ENCODE measurements at places on chromosomes 5 and 9.

DNA sequence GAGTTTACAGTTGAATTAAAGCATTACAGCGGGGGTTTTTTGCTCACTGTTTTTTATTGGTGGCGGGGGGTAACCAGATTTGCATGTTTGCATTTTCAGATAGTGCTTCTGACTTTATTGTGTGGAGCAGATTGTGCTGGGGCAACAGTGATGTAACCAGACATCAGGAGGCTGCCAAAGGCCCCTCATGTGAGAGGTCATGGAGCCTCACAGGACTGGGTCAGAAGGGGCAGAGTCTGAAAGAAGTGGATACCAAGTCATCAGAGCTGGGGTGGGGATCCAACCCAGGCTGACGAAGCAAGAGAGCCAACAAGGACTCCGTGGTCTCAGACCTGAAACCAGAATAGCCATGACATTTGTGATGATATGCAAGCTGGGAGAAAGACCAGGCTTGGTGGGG, 259.4 kb upstream of the TAS2R1 start:
- DNase-seq, result no peak

GRCh38 chr5:38551030-38552017, 5.1 kb downstream of the LIFR start:
- peak; percentile 81 for DNase-seq

- DNase-seq, result no peak
Observed at GRCh38 chr5:91955610-91956009, 572.5 kb upstream of the ARRDC3 start.

DNA sequence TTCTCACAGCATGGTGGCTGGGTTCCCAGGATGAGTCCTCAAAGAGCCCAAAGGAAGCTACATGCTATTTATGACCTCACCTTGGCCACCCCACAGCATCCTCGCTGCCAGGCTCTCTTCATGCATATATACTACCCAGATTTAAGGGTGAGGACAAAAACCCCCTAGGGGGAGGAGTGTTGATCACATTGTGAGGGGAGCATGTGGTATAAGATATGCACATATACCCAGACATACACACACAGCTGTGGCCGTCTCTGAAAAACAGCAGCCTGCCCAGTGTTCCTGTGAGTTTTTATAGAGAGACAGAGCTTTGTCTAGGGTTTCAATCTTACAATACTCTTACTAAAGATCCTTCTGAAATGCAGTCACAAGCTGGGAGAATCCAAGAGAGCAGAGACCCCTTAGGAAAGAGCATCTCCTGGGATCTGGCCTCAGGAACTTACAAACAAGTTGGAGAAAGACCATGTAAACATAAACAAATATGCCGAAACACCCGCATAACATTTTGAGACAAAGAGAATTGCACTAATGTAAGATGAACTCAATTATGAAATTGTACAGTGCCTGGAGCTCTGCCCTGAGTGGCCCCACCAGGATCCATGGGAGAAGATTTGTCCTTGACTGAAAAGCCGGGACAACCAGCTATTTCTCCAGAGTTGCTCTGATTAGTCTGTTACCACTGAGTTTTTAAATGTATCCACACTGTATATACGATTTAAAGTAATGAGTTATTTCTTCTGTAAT, 146.4 kb downstream of the GADD45G start:
- no peak for DNase-seq

- DNase-seq, result no peak
Observed at GRCh38 chr9:19119246-19119645, 8.0 kb downstream of the PLIN2 start.

DNA sequence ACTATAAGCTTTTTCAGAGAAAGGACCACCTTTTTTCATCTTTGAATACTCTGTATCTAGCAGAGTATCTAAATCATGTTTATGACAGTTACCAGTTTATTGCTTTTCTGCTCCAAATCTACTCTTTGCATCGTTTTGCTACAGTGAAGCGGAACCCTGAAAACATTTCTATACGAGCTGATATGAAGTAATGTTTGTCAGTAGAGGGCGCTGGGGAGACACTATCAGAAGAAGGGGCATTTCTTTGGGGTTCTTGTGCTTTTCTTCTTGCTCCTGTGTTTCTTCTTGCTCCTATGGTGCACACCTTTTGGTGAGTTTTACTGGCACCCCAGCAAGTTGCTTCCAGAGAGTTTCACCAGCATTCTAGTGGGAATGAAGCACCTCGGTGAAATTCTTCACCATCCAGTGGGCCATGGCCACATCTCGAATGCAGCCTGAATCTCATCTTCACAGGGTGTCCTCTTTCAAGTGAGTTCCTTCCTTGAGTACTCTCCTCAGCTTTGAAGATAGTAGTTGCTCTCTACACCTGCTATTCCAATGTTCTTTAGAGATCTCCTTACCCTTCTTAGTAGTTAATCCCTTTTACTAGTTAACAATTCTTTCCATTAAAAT, 98.4 kb downstream of the FGF1 start:
- DNase-seq, result peak; percentile 70

GRCh38 chr9:130204341-130204740, 32.1 kb downstream of the NCS1 start:
- no peak for DNase-seq

- DNase-seq, result no peak
Observed at GRCh38 chr5:172645271-172646055, 4.4 kb downstream of the NEURL1B start.

DNA sequence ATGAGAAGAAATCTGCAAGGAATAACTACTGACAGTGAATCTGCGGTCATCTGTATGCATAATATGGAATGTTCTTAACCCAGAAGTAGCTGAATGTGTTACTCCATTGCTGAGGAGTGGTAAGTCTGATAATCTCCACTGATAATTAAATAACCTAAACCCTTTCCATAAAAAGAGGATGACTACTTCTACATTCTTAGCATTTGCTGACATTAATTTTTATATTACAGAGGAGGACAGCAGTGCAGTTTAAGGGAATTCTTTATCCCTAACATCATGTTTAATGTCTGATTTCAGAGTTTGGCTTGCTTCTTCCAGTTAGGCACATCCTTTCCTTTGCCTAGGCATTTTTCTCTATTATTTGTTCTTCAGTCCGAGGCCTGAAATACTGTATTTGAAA, 52.2 kb downstream of the CDC42SE2 start:
- DNase-seq, result no peak

- DNase-seq, result no peak
Observed at GRCh38 chr5:129972465-129973141, 68.3 kb downstream of the CHSY3 start.

- DNase-seq, result no peak
Observed at GRCh38 chr5:77204967-77205366, 5.5 kb upstream of the PDE8B start.

DNA sequence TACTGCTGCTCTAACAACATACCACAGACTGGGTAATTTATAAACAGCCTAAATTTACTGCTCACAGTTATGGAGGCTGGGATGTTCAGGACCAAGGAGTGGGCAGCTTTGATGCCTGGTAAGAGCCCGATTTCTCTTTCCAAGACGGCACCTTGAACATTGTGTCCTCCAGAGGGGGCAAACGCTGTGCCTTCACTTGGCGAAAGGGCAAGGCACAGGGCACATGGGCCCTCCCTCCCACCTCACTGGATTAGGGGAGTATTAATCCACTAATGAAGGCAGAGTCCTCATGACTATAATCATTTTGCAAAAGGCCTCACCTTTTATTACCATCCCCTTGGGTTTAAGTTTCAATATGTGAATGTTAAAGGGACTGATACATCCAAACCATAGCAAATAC, 397.7 kb downstream of the TMEM38B start:
- no peak for DNase-seq

GRCh38 chr5:141935538-141935937, 11.9 kb downstream of the DELE1 start:
- DNase-seq, result no peak

DNA sequence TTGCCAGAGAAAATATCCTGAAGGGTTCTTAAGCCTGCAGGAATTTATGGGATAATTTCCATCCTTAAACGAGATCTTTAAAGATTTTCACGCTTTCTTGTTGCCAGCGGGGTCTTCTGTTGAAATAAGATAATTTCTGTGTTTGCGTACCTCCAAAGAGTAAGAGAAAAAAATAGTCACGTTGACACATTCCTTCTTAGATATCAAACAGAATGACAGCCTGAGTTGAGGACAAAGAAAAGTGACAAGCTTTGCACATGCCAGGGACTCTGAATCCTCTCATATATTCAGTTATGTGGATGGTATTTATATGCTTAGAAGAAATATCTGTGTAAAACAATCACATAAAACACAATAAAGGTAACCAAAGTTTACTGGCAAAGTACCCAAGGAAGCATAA, 21.6 kb upstream of the PAM start:
- no peak for DNase-seq

DNA sequence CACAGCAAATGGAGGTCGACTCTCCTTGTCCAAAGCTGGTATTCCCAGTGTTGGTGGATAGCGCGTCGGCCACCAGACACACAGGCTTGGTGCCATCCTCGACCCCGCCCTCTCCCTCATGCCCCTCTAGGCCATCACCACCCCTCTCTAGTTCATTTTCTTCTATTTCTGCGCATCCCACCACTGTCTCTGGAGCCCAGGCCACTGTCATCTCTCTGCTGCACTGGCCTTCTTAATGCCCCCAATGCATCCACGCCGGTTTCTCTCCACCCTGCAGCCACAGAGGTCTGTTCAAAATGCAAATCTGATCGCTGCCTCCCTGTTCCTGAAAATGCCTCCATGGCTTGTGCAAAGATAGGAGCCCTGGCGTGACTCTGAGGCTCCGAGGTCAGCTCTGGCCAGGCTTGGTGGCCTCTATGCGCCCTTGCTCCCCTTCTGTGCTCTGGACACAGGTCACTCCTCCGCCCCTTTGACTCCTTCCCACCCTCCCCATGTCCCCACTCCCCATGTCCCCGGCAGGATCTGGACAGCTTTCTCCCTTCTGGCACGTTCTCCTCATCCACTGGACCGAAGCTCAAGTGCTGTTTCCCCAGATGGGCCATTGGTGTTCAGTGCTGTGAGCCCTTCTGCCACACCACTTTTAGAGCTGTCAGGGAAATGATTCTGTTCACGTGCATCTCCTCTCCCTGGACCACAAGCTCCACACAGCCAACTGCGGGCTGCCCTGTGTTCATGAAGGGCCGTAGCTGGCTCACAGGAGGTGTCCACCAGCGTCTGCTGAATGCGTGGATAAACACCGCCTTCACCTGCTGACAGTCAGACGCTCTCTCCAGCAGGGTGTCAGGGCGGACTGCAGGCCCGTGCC, 59.5 kb upstream of the RNF130 start:
- no peak for DNase-seq

DNA sequence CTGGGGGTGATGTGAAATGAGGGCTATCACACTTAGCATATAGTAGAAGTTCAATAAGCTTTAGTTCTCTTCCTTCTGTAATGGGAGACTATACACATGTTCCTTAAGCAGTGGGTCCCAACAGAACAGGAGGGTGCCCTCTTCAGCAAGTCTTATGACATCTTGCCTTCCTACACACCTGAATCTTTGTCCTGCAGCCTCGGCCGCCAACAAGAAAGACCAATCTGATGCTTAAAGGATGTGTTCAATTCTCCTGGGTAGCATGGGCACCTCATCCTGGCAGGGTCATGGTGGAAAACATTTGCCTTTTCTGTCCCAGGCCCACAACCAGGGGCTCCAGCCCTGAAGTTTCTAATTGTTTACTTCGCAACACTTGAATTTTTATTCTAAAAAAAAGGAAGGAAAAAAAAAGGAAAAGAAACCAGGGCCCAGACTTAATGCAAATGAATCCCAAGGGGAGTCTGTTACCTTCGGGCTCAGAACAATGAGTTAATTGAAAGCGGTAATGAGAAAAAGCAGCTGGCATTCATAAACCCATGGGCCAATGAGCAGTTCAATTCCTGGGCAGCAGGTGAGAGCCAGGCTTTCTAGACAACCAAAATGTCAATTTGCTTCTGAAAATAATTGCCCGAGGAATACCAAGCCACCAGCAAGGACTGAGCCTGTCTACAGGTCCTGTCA, 26.2 kb upstream of the SMAD5 start:
- no peak for DNase-seq

DNA sequence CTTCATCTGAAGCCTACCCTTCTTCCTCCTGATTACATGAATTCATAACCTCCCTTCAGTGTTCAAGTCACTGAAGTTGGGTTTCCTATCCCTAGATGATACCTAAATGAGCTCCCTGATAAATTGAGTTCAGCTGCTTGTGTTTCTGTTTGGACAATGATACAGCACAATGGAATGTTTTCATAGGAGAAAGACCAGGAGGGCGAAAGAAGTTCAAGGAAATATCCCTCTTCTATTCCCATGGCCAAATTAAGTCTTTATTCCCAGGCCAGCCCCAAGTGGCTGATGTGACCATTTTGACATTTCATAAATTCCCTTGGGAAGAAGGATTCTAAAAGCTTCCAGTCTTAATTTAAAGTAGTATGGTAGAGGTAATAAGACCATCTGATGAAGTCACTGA, 555.8 kb upstream of the CLINT1 start:
- DNase-seq, result peak; percentile 70

DNA sequence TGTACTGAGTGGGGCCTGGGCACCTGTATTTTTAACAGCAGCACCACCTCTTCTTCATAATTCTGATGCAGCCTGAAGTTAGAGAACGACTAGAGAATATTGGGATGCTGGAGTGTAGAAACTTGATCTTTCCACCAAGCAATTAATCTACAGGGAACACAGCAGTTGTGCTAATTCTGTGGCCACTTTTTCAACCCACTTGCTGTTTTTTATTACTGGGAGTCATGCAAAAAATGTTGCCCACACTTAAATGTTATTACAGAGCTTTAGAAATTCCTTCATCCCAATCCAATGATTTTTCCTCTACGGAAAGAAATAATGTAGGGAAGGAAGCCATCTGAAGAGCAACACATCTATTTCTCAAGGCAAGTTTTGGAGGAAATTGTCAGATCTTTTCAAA, 190.9 kb upstream of the TUT7 start:
- DNase-seq, result peak; percentile 5

GRCh38 chr9:76353280-76353679, 40.9 kb downstream of the RFK start:
- no peak for DNase-seq

- DNase-seq, result peak; percentile 8
Observed at GRCh38 chr5:78275998-78276543, 18.4 kb downstream of the AP3B1 start.

DNA sequence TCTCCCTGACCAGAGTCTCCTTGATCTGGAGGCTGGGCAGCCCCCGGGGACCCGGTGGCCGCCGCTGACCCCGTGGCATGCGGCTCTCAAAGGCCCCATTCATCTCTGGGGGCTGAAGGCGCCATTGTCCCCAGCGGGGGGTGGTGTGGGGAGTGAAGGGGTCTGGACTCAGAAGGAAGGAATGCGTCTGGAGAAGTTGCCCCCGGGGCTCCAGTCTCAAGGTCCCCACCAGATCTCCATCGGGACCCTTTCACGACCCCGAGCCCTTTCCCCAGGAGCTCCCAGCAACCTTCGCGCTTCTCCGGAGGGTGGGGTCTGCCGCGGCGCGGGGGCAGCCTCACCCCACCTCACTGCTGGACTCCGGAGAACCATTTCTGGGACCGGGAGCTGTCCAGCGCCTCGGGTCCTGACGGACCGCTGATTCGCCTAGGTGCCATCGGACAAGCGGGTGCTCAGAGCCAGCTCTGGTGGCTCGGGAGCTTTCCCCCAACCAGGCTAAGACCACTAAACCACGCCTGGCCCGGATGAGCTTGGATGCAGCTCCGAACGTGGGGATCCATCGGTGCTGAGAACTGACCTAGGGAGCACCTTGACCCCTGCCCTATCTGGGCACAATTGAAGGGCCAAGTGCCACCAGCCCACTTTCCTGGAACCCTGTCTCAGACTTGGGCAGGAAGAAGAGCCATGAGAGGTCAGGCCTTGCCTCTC, 5.1 kb upstream of the PCDH1 start:
- peak; percentile 63 for DNase-seq
